Stimulated activated CD4-positive, alpha-beta T cell treated with anti-CD3 and anti-CD28 coated beads, TNF-alpha, amount 100 ng/mL, for 1 hour (primary cell): ENCODE measurements at places on chromosomes 7 and 10.

- no peak for DNase-seq
Observed at GRCh38 chr10:63446716-63447440, 18.9 kb downstream of the JMJD1C start.

- DNase-seq: no peak
Observed at GRCh38 chr10:79221110-79222051, 125.9 kb upstream of the PPIF start.

GRCh38 chr7:131618391-131618790 lies 62.0 kb upstream of the PODXL start:
- no peak for DNase-seq

GRCh38 chr7:128743112-128743772 lies 4.1 kb downstream of the CALU start:
- no peak for DNase-seq

DNA sequence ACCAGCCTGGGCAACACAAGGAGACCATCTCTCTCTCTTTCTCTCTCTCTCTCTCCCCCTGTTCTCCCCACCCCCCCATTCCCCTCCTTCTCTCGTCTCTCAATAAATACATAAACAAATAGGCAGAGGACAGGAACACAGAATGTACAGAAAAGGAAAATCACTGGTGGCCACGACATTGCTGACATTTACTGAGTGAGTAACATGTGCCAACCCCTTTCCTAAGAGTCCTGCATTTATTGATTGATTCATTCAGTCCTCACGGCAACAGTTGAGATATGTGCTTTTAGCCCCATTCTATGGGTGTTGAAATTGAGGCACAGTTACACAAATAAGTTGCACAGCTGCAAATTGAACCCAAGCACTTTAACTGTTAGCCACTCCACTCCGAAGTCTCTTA lies 114.3 kb upstream of the SAMD8 start:
- no peak for DNase-seq

GRCh38 chr10:128178302-128178958 lies 52.2 kb upstream of the MKI67 start:
- no peak for DNase-seq

- DNase-seq: no peak
Observed at GRCh38 chr7:73870041-73870492, 9.1 kb downstream of the TMEM270 start.

DNA sequence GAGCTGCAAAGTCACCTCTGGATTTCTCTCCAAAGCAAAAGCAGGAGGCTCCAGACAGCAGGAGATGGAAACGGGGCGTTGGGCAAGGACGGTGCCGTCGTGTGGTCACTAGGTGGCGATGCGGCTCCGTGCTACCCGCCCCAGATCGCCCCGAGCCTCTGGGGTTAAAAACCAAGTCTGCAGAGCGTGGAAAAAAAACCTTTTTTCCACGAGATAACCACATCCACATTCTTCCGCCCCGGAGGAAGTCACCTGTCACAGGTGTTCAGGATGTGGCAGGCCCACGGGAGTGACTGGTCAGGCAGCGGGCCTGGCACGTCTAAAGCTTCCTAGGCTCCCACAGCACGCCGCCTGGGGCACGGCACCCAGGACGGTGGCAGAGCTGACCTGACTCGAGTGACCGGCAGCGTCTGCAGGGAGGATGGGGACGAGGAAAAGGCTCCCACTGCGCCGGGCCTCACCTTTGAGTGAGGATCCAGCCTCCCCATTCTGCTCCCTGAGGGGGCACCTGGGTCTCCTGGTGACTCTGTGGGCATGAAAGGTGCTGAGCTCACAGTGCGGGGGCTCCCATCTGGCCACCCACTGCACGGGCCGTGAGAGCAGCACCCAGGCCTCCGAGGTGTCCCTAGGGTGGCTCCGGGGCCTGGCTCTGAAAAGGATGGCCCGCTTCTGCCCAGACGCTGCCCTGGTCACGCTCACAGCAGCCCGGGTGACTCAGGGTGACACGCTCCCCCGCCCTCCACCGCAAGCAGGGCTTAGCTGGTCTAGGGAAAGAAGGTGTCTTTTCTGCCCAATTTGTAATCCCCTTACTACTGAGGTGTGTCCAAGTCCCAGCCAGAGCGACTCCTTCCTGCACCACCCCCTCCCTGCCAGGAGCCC lies 71.3 kb upstream of the TNRC18 start:
- peak; percentile 62 for DNase-seq

DNA sequence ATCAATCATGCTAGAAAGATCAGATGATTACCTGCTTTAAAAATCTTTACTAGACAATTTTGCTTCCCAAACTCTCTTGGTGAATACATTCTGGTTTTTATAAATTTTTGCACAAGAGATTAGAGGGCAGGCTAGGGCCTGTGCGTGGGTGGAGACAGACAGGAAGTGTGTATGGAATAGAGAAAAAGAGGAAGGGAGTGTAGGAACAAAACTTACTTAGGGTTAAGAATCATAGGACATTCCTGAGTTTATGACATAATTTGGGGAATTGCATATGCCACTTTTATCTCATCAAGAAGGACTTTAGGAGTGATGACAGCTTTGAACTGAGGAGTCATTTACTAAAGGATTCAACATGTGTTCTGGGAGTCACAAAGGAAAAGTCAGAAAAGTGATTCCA lies 31.3 kb downstream of the LAMB1 start:
- no peak for DNase-seq

DNA sequence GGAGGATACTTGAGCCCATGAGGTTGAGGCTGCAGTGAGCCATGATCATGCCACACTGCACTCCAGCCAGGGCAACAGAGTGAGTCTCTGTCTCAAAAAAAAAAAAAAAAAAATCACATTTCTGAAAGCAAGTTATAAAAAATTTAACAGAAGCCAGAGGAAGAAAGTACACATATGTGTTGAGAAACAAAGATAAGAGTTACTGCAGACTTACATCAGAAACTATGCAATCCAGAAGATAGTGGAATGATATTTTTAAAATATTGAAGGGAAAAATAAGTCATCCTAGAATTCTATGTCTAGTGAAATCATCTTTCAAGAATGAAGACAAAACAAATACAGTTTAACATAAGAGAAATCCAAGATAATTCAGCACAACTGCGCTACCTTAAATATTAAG lies 46.9 kb downstream of the ZNF518A start:
- no peak for DNase-seq

GRCh38 chr10:133088179-133088955 lies 643 bp downstream of the ADGRA1 start:
- no peak for DNase-seq

GRCh38 chr7:25493805-25494366 lies 265.6 kb upstream of the NPVF start:
- DNase-seq: no peak

DNA sequence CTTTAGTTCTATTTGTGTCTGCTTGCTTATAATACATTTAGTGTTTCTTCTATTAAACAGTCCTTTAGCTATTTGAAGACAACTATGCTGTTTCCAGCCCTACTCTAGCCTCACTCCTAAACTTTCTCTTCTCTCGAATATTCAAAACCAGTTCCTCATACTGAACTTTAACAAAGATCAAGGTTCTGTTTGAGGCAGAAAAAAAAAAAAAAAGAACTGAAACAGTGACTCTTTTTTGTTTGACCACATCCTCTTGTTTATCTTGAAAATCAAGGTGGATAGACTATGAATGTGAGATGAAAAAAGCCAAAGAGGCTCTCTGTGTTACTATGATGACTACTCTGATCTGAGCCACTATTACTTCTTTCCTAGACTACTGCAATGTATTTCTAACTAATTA lies 154.3 kb downstream of the ZNF365 start:
- no peak for DNase-seq

- DNase-seq: no peak
Observed at GRCh38 chr10:129135624-129136023, 331.4 kb upstream of the MGMT start.

- DNase-seq: no peak
Observed at GRCh38 chr10:48939790-48940325, at the start of gene LRRC18. Gene LRRC18 (minus strand): TSS chr10:48939840. CDS start chr10:48914155, 25,685 bp downstream.

GRCh38 chr7:33075818-33076518 lies 13.4 kb upstream of the NT5C3A start:
- DNase-seq: no peak

DNA sequence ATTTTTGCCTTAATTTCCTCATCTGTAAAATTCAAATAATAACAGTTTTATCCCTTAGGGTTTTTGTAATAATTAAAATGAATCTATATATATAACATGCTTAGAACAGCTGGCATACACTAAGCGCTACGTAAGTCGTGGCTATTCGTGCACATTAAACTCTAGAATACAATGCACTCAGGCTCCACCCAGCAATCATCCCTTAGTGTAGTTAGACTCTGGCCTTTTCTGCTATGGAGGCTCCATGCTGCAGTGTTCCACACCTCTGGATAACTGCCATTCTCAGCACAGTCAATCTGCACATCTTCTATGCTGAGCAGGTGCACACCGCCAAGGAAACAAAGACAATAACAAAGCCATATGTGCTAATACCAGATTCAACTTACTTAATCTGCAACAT lies 92.9 kb downstream of the IPMK start:
- DNase-seq: no peak

GRCh38 chr7:15335390-15335789 lies 226.4 kb downstream of the AGMO start:
- DNase-seq: no peak

GRCh38 chr7:143282124-143282523 lies 2.6 kb upstream of the TMEM139 start:
- DNase-seq: no peak

DNA sequence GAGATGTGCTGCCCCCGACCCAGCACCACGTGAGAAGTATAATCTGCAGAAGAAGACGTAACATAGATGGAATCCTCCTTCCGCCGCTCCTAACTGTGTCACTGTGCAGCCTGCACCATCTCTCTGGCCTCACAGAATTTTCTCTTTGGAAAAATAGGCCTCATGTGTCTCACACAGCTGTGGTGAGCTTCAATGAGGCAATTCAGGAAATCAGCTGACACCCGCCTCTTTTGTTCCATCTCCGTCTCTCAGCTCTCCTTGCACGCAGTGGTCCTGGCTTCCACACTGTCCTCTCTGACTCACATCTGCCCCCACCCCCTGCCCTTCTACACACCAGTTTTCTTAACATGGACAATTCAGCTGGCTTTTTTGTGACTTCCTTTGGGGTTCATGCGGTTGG lies 7.2 kb downstream of the C10orf90 start:
- no peak for DNase-seq

DNA sequence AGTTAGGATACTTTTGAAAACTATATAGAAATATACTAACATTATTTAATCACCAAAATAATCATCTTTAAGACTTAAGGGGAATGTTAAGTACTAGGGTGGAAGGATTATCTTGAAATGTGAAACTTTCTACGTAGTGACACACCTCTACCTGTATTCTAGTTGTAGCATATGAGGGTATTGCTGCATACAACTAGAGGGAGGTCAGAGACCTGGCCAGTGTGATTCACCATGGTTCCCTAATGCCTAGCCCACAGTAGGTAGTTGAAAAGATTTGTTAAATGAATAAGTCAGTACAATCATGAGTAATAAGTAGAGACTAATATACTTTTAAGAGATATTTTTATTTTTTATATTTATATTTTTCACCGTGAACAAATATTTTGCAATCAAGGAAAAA lies 84.1 kb upstream of the RPA3 start:
- no peak for DNase-seq

- no peak for DNase-seq
Observed at GRCh38 chr10:132517951-132518521, 19.6 kb upstream of the INPP5A start.

DNA sequence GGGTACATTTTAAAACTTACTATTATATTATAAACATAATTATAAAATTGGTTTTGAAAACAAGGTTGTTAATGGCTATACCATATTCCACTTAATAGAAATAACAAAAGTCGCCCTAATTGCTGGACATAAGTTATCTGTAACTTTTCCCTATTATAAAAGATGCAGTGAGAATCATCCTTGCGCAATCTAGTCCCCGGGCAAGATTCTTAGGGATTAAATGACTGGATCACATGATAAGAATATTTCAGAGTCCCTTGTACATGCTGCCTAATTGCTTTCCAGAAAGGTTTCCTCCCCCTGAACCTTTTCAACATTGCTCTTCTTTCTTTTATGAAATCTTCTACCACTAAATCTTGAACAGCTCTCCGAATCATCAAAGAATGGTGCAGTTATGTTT lies 479.8 kb upstream of the MKI67 start:
- no peak for DNase-seq
